Stimulated activated CD4-positive, alpha-beta T cell treated with anti-CD3 and anti-CD28 coated beads, Interleukin-1b, Interleukin-23, amount 100 ng/mL, for 48 hours (primary cell): ENCODE measurements at places on chromosomes 11 and 22.

DNA sequence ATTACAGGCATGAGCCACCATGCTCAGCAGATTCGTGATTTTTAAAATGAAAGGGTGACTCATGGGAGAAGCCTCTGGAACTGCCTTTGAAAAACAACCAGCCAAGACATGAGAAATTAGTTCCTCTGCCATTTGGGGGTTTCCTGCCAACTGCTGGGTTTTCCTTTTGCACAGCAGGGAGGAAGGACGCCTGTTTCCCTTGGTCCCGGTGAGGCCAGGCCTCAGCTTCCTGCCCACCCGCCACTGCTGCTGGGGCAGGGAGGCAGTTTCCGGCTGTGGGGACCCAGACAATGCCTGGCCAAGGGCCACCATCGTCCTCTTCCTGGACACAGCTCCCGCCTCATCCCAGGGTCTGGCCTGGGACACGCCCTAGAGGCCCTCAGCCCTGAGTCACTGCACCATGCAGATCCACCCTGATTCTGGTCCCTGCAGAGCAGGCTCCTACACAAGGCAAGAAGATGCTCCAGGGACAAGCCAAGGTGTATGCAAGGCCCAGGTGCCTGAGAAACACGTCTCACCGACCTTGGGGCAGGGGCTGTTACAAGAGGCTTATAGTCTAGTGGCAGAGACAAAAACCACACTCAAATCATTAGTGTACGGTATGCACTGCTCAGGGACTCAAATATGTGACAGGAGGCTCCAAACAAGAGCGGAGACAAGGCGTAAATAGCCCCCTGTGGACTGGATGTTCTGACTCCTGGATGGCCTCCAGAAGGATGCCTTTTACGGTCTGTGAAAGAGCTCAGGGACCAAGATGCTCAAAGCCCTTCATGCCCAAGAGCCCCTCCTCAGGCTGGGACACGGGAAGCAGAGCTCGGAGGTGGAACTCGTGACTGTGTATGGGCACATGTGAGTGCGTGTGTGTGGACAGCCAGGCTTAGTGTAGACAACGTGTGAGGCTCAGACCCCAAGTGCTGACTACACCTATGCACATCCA is 10.0 kb downstream of the PPM1F start:
- DNase-seq: peak; percentile 13

DNA sequence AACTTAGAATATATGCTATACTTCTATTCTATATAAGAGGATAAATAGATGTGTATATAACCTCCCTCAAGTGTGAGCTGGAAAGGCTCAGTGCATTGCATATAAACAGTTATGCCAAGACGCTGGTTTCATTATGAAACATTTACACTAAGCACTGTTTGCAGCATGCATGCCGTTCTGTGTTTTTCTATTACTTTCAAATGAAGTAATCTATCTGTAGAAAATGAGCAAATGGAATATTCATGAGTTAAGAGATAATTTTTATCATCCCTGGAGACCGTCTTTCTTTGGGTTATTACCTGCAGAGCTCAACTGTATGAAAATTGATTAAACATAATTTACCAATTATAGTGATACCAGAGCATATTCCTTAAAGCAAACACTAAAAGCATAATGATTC is 925.7 kb upstream of the CCDC90B start:
- no peak for DNase-seq

DNA sequence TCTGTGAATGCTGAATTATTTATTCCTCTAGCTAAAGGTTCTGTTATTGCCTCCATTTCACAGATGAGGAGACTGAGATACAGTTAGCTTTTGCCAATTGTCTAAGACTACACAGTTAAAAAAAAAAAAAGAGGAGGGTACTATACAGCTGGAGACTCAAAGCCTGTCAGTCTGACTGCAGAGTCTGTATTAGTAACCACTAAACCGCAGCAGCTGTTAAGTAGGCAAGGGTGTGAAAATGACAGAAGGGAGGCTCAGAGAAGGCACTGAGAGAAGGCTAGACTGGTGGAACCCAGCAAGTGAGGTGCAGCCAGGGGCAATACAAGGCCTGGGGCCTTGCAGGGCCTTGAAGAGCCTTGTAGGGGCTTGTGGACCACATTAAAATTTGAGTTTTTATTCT is 181.2 kb downstream of the CSNK2A3 start:
- DNase-seq: peak; percentile 29

GRCh38 chr11:77590194-77590782 is 535 bp downstream of the AQP11 start:
- no peak for DNase-seq

DNA sequence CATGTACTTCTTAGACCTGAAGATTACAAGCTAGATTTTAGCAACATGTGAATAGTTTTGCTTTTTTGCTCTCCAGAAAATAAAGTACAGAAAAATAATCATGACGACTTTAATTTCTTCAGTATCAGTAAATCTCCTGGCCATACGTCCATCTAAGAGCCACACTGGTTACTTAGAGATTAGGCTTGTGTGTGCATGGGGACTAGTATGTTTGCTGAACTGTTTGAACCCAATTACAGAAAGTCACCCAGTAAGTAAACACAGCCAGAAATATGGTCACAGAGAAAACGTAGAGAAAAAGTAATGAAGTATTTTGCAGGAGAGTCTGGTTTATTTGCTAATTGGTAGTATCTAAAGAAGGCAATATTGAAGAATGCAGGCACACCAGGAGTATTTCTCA is 1053.6 kb upstream of the CCDC90B start:
- no peak for DNase-seq

- no peak for DNase-seq
Measured at GRCh38 chr11:41613326-41613725, 153.9 kb upstream of the LRRC4C start.

DNA sequence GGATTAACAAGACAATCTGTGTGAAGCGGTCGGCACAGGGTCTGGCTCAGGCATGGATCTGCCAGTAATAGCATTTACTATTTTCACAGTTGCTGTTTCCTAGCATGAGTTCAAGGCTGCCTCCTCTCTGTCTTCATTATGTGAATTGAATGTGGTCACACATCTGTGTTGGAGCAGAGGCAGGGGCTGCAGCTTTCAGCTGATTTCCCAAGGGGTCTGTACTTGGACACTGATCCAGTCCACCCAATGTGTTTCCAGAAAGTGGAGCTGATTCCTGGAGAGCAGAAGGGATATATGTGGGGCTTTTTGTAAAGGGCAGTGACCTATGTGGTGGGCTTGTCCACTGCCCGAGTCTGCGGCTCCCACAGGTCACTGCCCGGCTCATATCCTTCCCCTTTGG is 3.5 kb upstream of the CELSR1 start:
- DNase-seq: no peak

DNA sequence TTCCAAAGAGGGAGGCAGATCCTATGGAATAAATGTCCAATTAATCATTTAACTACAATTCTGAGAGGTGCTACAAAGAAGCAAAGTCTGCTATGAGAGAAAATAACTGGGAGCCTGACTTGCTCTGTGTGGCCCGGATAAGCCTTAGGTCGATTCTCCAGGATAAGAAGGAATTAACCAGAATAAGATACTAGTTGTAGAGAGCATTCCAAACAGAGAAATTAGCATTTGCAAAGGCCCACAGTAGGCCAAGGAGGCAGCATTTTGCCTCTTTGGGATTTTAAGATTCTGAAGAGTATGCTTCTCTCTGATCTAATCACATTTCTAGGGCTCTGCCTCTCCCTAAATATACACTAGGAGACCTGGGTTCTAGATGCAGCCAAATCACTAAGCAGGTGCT is 113.7 kb downstream of the SNX19 start:
- no peak for DNase-seq

- no peak for DNase-seq
Measured at GRCh38 chr11:17779861-17780594, 45.4 kb downstream of the KCNC1 start.

DNA sequence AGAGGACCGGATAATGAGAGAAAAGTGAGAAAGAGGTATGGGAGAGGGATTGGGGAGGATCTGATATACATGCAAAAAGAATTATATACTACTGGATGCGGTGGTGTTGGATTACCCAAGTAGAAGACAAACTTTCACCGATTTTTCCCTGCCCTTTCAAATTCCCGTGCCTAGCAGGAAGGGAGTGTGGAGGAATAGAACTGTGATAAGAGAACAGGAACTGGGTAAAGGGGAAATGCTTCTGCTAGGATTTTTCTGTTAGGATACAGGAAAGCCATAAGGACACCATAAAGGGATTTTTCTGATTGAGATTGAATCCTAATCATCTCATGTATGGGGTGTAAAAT is 480 bp upstream of the MTMR2 start:
- DNase-seq: no peak

DNA sequence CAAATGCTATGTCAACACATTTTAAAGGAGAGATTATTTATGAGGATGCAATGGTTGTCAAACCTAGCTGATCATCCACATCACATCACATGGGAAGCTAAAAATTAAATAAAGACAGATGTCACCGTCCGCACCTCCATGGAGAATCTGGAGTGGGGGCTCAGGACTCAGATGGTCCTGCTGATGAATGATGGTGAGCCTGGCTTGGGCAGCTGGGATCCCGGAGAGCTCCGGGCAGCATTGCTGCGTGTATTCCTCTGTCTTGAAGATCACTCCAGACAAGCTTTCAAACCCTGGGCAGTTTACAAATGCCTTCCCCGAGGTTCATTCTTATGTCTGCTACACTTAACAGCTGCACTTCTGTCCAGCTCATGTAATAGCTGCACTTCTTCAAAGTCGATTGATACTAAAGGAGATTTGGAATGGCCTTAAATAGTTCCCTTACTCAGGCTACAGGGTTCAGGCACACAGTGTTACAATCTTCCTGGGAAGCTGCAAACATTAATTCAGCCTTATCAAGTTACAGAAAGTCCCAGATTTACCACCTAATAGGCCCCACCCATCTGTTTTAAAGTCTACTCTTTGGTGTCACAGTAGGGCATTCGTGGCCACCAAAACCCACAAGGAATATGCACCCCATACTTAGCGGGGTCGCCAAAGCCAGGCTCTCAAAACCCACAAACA is 34.7 kb upstream of the CSNK2A3 start:
- DNase-seq: no peak

DNA sequence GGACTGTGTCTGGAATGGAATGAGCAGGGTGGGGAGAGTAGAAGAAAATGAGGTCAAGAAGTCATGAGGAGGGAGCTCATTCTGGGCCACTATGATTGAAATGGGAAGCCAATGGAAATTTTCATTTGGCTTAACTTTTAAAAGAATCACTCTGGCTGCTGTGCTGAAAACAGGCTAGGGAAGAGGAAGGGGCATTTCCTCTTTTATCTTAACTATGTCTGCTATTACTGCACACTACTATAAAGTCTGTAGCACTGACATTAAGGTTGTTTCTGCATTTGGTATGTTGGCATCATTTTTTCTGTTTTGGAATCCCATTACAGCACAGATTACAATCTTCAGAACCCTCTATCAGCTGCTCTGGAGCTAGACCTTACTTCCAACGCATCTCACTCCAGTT is 8.2 kb downstream of the PATL1 start:
- no peak for DNase-seq

DNA sequence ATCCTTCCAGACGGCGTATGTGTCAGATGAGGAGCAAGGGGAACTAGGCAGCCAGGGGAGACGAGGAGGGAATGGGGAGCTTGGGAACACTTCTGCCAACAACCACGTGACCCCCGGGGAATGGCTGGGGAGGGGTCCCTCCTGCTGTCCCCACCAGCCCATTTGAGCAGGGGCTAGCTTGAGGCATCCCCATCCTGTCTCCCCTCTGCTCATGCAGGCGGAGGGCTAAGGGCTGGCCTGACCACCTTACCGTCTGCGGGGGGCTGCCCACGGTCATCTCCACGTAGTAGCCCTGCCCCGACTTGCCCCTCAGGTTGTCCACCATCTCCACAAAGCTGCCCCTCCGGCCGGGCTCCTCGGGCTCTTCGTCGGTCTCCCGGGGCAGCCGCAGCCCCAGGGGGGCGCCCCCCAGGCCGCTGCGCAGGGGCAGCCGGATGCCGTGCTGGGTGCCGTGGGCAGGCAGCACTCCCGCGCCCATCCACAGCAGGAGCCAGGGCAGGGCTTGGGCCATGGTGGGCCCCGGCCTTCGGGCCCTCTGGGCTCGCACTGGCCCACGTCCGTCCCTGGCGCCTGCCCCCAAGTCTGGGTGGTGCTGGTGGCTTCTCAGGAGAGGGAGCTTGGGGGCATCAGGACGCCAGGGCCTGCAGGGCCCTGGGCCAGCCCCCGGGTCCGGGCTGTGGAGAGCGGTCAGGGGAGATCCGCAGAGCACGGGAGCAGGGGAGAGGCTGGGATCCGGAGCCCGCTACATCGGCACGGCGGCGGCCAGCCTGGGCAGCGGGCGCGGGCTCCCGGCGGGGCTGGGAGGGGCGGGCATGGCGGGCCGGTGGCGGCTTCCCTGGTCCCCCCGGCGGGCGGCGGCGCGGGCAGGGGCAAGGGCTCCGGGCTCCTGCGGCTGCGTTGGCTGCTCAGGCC is 515 bp downstream of the BACE1 start:
- no peak for DNase-seq

GRCh38 chr11:66593303-66593635 is 284 bp downstream of the CCS start:
- DNase-seq: no peak

DNA sequence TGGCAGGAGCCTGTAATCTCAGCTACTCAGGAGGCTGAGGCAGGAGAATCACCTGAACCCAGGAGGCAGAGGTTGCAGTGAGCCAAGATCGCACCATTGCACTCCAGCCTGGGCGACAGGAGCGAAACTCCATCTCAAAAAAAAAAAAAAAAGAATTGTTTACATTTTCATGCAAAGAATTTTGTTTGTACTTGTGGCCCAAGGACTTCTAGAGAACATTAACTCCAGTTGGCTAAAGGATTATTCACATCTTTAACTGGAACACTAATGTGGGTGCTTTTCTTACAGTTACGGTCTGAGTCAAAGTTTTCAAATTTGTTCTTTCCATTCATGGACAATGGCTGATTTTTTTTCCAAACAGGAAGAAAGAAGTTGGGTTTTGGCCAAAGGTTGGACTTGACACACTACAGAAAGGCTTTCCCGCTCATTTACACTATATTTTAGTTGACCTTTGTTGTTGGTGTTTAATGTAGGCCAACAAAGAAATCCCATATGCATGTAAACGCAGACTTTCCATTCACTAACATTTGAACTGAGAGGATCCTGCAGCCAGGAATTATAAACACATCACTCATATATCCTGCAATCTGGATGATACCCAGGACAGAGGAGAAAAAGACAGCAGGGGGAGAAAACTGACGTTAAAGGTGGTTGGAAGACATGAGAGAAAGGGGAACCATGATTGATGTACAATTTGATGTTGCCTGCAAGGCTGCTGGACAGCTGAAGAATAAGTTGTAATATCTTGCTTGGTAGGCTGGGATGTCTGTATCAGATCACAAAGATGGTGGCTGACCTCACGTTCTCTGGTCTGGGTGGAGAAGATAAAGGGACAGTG is 13.1 kb downstream of the POU2AF1 start:
- no peak for DNase-seq

GRCh38 chr22:32994898-32995297 is 63.3 kb downstream of the SYN3 start:
- no peak for DNase-seq

- peak; percentile 31 for DNase-seq
Measured at GRCh38 chr11:22703040-22703439, 36.6 kb downstream of the GAS2 start.
